ENCODE measurements at places on chromosomes 5 and 9. TPM values are rescaled to one million over a fixed set of nuclear protein-coding genes. Genes with fewer than 3 reads are reported as not detected.

GRCh38 chr5:146825033-146825432 is 53.5 kb downstream of the PPP2R2B start:
- no peaks in the 10 kb centered on the region for H3K36me3 ChIP-seq
- peak; percentile 42 for DNase-seq
- H3K4me1 ChIP-seq = no peaks in the 10 kb centered on the region
- H3K4me3 ChIP-seq = no peak overlapping the region

Gene ARL14EPL
- not detected for polyA plus RNA-seq

GRCh38 chr5:157530226-157530972 is 45.2 kb downstream of the ADAM19 start:
- no peak overlapping the region for H3K27ac ChIP-seq
- DNase-seq = no peak
- H3K36me3 ChIP-seq = no peaks in the 10 kb centered on the region
- no peak overlapping the region for H3K4me3 ChIP-seq
- no peaks in the 10 kb centered on the region for H3K27me3 ChIP-seq

GRCh38 chr9:118586978-118587377 is 782.3 kb downstream of the BRINP1 start:
- H3K4me3 ChIP-seq = no peak overlapping the region
- H3K36me3 ChIP-seq = no peaks in the 10 kb centered on the region
- no peaks in the 10 kb centered on the region for H3K4me1 ChIP-seq
- no peak overlapping the region for H3K27ac ChIP-seq
- DNase-seq = no peak

DNA sequence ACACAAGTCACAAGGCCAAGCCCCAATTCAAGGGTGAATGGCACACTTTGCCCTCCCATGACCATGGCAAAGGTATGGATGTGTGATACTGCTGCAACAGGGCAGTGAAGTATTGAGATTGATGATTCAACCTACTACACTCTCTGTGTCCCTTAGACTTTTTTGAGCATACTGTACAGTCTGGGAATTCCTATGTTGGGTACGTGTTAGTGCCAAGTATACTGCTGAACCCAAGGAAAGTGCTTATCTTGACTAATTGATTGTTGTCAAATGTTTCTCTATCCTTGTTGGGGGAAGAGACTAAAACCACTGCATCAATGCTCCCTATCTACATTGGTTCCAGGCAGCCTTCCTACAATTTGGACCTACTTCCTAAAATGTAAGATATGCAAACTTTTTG is 93.7 kb downstream of the NDFIP1 start:
- no peaks in the 10 kb centered on the region for H3K27me3 ChIP-seq
- no peaks in the 10 kb centered on the region for H3K36me3 ChIP-seq
- no peaks in the 10 kb centered on the region for H3K4me1 ChIP-seq
- no peak overlapping the region for H3K27ac ChIP-seq
- DNase-seq = no peak

DNA sequence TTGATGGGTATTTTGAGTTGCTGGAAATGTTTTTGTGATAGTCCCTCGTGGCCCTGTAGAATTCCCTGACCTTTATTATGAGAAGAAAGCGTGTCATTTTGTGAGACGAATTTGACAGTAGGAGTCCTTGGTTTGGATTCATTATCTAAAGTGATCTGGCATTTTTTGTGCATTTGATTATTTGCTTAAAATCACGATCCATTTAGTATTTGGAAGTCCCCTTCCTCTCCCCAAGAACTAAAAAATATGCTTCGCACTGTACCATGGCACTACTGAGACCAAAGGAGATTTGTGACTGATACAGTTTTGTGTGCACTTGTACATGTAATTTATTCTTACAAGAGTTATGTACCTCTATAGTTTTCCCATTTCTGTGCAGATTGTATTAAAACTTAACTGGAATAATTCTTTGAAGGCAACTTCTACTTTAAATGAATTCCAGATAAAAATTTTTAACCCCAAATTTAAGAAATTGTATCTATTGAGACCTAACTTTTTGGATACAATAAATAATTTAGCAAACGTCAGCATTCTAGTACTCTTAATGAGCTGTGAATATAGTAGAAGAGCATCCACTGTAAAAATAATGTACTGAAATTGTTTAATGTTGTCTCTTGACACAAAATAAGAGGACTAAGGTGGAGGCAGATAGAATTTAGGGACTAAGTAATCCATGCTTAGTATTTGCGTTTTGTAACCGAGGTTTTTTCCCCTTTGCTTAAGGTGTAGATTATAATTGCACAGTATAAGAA is 2.1 kb downstream of the MAP3K1 start:
- no peaks in the 10 kb centered on the region for H3K27me3 ChIP-seq
- peak overlapping the region; percentile 97 for H3K27ac ChIP-seq
- no peaks in the 10 kb centered on the region for H3K36me3 ChIP-seq
- H3K4me3 ChIP-seq = peak overlapping the region; percentile 94
- no peak for DNase-seq
